Activated CD4-positive, alpha-beta T cell treated with anti-CD3 and anti-CD28 coated beads, Interleukin-2, amount 10 ng/mL, durations not matched to agents 24 days and 14 days (primary cell): ENCODE measurements at places on chromosomes 12 and 14.

DNA sequence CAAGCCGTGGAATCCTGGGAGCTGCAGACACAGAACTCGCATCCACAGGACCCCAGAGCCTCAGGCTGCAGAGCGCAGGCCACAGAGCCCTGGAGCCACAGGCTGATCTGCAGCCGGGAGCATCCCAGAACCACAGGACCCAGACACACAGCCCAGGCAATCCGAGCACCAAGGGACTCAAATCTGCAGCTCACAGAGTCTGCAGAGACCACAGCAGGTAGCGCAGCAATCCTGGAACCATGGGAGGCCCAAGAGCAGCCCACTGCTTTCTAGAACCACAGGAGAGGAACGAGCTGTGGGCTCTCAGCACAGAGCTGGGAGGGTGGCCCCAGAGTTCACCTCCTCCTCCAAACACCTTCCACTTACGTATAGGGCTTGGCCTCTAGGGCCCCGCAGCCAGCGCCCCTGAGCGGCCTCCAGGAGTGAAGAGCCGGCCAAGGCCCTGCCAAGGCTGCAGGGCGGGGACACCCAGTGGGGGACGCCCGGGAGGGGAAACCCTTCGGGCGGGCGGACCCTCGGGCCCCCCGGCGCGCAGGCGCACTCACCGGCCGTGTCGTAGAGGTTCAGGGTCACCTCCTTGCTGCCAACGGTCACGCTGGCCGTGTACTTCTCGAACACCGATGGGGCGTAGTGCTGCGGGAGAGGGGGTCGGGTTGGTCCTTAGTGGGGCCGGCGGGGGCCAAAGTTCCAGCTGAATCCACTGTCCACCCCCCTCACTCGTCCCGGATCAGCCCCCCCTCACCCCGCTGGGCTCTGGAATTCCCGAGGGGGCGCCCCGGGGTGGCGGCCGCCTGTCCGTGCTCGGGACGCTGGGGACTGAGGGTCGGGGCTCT lies 665 bp downstream of the RHOF start:
- DNase-seq = peak; percentile 89

DNA sequence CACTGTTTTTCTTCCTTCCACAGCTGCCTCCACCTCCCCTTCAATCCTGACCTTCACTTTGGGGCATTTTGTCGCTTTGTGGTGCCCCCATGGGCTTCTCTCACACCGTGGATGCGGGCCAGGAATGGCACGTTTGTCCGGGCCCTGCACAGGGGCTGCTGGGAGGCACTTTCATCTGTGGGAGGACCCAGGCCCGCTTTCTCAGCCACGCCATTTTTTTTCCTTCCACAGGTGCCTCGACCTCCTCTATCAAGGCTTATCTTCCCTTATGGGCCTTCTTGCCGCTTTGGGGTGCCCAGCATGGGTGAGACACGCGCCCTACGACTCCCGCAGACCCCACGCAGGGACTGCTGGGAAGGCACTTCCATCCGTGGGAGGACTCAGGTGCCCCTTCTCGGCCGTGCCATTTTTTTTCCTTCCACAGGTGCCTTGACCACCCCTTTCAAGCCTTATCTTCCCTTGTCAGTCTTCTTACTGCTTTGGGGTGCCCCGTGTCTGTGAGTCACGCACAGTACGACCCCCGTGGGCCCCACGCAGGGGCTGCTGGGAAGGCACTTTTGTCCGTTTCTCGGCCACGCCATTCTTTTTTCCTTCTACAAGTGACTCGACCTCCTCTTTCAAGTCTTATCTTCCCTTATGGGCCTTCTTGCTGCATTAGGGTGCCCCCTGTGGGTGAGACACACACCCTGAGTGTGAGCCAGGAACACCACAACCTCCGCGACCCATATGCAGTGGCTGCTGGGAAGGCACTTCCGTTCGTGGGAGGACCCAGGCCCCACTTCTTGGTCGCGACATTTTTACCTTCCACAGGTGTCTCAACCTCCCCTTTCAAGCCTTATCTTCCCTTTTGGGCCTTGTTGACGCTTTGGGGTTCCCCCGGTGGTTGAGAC lies 270.7 kb downstream of the ALG10 start:
- no peak for DNase-seq

DNA sequence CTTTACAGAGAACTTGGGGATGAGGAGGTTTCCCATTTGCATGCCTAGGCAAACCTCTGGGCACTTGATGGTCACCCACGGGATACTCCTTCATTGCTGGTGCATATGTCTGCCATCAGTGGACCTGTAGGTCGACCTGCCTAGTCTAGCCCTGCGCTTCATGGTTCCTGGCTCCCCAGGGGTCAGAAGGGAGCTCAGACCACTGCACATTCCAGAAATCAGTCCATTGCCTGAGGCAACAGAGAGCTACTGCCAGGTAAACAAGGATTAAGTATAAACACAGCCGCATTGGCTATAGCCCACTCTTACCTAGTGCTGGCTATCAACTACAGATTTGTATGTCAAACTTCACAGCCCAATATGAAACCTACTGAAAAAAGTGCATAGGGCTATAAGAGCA lies 476.4 kb downstream of the SOX5 start:
- DNase-seq = no peak

DNA sequence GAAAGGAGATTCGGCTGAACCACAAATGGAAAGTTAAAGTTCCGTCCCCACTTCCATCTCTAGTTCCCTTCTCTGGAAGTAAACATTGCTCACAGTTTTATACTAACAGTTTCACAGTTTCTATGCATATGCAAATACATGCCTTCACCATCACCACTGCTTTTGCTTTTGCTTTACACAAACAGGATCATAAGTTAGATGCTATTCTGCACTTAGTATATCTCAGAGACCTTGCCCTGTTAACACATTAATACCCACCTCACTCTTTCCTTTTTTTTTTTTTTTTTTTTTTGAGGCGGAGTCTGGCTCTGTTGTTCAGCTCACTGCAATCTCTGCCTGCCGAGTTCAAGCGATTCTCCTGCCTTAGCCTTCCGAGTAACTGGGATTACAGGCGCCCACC lies 890 bp downstream of the TEP1 start:
- DNase-seq = peak; percentile 67

DNA sequence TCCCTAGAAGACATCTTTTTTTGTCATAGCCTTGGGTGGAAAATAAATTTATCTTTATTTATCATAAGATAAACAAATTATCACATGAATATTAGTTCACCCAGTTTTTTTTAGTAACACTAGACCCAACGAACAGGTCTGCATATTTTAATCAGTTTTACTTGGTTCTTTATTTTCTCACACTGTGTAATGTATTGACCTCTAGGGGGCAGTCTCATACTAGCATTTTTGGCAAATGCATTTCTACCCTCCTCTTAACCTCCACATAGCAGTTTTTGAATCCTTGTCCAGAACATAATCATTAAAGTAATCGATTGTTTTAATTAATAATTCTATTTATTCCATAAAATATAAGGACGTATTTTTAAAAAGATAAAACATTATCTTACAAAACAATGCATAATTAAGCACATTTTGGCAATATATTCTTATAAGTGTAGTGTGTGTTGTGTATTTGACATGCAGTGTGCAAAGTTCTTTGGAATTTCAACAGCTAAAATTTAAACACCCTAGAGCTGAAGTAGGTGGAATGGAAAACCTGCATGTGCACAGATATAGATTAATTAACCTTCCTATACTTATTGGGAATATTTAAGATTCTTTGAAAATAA lies 31.6 kb upstream of the PTPRQ start:
- DNase-seq = peak; percentile 60

- DNase-seq = no peak
Measured at GRCh38 chr14:84806622-84807021, 723.3 kb upstream of the FLRT2 start.

DNA sequence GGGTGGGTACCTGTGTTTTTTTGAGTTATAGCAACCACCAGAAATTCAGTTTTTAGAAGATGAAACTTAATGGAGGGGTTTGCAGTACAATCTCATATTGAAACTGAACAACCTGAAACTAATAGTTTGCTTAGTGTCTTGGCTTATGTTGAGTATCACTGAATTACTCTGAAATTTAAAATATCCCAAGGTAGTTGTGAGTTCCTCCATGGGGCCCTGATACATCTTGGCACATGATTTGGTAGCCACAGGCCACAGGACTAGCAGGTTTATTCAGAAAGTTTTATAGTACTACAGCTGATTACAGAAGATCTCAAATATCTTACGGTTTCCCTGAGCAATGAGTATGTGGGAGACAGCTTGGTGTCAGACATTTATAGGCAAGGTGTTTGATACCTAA lies 10.4 kb downstream of the PTGES3 start:
- no peak for DNase-seq

- peak; percentile 83 for DNase-seq
Measured at GRCh38 chr12:39990122-39991101, 115.5 kb downstream of the SLC2A13 start.

DNA sequence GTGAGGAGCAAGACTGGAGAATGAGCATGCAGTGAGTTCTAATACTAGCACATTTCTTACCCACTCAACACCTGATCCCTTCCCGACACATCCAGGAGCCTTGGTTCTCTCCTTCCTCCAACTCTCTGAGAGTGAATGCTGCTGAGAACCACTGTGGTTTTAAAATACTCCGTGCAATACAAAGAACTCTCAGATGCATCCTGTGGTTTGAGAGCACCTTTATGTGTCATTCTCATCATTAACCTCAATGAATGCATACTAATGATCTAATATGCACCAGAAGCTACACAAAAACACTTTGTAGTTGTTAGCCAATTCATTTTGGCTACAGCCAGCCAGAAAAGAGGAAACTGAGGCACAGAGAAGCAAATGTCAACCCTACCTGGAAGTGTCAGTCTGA lies 87.6 kb downstream of the GALNT8 start:
- DNase-seq = no peak

DNA sequence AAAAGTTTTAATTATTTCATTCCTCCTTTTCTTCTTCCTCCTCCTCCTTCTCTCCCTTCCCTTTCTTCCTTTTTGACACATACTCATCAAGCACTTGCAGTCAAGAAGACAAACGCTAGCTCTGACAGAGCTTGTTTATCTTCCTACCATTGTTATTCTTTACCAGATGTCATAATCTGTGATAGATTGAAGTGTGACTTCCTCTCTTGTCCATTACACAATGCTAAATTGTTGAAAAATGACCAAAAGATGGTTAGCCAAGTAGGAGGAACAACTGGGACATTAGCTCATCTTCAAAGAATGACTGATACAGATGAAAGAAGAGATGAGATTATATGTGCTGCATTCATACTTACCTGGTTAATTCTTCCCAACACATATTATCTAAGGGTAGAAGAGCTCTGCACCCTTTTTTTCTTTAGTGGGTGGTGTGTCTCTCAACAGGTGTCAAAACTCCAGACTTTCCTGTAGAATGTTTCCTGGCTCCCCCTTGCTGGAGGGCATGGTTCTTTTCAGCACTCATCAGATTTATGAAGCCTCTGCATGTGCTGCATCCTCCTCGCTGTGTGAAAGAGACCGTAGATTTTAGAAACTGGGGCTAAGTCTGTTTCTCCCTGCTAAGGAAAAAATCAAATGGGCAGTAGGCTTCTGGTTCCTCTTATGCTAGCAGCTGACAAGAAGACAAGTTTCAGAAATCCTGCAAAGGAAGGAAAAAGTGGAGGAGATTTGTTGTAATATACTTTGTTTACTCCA lies 147.1 kb downstream of the TMX1 start:
- no peak for DNase-seq

GRCh38 chr14:66121859-66122258 lies 364.3 kb upstream of the CCDC196 start:
- no peak for DNase-seq

- no peak for DNase-seq
Measured at GRCh38 chr12:20305470-20305869, 62.9 kb upstream of the PDE3A start.

- DNase-seq = no peak
Measured at GRCh38 chr12:111417784-111418593, 12.3 kb downstream of the SH2B3 start.

DNA sequence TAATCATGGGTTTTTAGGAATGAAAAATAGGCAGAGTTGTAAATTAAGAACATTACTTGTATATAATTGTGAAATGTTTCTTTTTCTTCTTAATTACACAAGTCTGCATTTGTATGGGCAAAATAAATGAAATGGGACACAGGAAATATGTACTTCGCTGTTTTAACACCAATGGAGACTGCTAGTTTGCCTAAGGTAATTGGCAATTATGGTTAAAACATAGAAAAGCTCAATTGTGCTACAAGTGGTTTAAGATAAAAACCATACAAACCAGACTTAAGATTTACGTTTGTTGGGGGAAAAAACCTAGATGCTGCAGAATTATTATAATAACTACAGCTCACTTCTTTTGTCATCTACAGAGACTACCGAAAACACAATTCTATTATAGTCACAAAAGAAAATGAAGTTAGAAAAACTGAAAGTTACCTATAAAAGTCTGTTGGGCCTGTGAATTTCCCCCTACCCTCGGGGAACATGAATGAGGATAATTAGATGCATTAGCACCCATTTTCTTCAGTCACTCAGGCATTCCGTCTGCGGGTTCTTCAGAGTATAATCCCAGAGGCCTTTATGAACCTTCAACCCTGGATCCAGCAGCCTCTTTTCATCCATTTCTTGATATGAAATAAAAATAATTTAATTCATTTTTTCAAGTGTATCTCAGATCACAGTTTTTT lies 37.2 kb downstream of the BTBD7 start:
- DNase-seq = no peak

- peak; percentile 96 for DNase-seq
Measured at GRCh38 chr14:105527826-105528585, 1.6 kb downstream of the TMEM121 start.

GRCh38 chr14:33631441-33631840 lies 319.4 kb downstream of the EGLN3 start:
- DNase-seq = no peak

- DNase-seq = peak; percentile 76
Measured at GRCh38 chr12:110355073-110355472, 48.4 kb downstream of the ANAPC7 start.

DNA sequence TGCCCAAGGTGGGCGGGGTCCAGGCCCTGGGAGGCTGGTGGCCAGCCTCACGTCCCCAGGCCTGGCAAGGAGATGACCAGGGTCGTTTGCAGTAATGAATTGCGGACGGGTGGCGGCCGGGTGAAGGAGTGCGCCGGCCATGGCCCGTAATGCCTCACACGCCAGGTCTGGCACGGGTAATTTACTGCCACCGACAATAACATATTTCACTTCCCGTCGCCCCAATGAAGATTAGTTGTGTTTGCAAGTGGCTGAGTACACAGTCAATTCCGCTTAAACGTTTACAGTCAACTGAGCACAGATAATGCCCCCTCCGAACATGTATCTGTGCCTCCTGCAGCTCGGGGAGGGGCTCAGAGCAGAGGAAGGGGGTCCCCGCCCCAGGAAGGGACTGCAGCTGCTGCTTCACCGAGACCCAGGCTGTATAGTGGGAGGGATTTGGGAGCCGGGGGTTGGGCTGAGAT lies 48.3 kb downstream of the MVK start:
- no peak for DNase-seq

DNA sequence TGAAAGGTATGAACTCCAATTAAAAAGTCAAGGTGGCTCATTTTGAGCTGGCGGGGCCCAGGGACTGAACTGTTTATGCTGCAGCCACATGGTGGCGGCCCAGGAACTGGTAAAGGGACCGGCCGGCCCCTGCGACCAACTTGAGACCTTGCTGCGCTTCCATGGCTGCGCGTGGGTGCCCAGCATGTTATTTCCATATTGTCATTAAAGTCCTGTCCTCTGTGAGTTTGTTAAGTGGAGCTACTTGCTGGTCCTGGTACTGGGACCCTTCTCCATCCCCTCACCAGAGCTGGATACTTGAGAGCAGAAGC lies 62.3 kb downstream of the BEGAIN start:
- peak; percentile 74 for DNase-seq

GRCh38 chr12:25362646-25363045 lies 111.9 kb upstream of the KRAS start:
- no peak for DNase-seq

GRCh38 chr14:93723001-93723400 lies 65.3 kb downstream of the PRIMA1 start:
- no peak for DNase-seq
